ENCODE measurements at places on chromosomes 3 and 15.

DNA sequence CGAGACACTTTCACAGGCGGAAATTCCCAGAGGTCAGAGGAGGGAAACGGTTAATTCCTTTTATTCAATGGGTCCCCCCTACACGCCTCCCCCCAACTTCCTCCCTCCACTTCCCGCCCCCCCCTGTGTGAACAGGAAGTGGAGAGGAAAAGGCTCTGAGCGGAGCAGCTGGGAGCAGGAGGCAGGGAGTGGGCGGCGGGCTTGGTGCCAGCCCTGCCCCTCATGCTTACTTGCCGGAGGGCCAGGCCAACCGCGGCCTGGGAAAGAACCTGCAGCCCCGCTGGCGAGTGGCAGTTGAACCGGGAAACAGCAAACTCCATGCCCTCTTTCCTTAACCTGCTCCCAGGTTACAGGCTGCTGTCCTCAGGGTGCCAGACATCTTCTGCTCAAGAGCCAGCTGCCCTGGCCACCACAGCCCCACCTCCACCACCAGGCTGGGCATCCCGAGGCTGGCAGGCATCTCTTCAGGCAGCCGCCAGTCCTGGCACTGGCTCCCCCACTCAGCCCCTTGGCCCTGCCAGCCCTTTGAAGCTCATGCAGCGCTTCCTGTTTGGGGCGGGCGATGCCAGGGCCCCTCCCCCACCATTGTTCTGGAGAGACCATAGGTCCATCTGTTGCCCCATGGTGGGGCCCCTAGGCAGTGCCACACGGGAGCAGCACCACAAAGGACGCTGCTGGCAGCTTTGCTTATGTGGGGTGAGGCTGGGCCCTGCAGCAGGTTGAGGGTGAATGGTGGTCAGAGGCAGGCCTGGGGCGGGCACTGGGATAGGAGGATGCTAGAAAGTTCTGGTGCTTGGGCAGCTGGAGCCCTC, 12.9 kb downstream of the VPS18 start:
- DNase-seq, result peak; percentile 44

DNA sequence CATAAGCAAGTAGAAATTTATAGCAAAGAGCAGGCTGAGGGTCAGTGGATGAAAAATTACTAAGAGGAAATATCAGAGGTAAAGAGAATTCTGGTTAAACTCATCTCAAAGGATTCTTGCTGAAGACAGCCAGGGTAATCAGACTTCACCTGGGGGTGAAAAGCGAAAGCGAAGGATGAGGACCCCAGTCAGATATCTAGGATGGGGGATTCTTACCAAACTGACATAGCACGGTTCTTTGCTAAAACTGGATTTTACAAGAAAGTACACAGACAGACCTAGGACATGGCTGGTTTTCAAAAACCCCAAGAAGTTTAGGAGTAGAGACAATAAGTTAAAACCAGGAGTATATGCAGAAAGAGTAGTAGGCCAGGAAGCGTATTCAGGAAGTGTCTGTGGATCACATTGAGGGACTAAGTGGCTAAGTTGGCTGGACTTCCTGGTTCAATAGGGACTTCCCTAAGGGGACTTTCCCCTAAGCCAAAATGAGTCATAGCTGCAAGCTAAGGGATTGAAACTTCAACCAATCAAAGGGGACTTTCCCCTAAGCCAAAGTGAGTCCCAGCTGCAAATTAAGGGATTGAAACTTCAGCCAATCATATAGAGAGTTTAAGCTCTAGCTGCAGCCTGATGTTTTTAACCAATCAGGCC, 2.4 kb upstream of the CFAP91 start:
- peak; percentile 30 for DNase-seq

DNA sequence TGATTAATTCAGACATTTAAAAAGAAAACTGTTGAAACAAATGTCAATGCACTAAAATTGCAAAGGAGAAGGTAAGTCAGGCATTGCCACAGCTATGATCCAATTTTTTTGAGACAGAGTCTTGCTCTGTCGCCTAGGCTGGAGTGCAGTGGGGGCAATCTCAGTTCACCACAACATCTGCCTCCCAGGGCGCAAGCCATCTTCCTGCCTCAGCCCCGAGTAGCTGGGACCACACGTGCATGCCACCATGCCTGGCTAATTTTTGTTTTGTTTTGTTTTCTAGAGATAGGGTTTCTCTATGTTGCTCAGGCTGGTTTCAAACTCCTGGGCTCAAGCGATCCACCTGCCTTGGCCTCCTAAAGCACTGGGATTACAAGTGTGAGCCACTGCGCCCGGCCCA, 117.6 kb downstream of the FMN1 start:
- no peak for DNase-seq

- DNase-seq, result no peak
Measured at GRCh38 chr15:48623456-48623855, 22.1 kb downstream of the FBN1 start.

DNA sequence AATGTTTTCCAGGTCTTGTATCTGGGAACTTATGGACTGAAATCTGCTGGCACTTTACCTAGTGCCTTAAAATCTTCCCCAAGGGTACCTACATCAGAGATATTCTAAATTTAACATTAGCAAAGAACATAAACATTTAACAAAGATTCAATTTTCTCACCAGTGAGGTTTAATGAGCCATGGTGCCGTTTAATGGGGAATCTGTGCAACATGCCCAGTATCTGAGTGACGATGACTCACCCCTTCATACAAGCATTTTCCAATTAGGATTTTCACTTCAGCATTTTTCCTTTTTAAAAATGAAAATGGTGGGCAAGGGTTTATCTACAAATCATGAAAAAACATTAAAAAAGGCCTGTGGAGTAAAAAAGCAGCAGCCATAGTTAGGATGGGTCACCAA, 189.4 kb downstream of the SLC9A9 start:
- peak; percentile 86 for DNase-seq

DNA sequence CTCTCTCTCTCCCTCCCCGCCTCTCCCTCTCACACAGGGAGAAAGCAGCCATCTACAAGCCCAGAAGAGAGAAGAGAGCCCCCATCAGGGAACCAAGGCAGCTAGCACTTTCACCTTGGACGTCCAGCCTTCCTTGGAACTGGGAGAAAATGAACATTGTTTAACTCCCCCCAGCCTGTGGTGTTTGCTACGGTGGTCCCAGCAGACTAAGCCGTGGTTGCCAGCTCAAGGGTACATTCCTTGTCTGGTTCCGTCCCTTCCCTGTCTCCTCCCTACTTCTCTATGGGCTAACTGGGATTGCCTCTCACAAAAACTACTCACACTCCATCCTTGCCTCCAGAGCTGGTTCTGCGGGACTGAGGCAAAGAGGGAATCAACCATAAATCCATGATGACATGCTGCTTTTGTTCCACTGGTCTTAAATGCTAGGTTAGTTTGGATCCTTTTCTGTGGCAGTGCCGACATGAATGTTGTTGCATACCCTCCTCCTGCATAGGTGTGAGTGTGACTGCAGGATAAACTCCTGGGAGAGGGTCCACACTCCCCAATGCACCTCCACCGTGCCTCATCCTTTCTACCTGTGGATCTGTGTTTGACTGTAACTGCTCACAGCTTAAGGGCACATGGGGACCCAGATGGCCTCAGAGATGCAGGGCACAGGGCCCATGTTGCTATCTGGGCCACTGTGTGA, 12.0 kb downstream of the C3orf22 start:
- DNase-seq, result no peak

DNA sequence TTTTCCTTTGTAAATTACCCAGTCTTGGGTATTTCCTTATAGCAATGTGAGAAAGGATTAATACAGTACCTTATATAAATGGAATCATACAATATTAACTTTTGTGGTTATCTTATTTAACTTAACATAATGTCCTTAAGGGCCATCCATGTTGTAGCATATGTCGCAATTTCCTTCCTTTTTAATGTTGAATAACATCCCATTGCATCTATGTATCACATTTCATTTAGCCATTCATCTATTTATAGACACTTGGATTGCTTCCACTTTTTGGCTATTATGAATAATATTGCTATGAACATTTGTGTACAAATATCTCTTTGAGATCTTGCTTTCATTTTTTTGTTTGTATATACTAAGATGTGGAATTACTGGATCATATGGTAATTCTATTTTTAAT, 342.2 kb downstream of the PDCD6IP start:
- DNase-seq, result peak; percentile 1
